ENCODE measurements at places on chromosomes 7 and 10. TPM values are rescaled to one million over a fixed set of nuclear protein-coding genes. Genes with fewer than 3 reads are reported as not detected.

UPK3B gene
- not detected for total RNA-seq

PTPN20 gene
- total RNA-seq = 3.7 TPM

C10orf90 gene
- total RNA-seq = under 0.01 TPM

BLNK gene
- 1.6 TPM for total RNA-seq

AASS gene
- 32.4 TPM for total RNA-seq

SRPK2 gene
- 73.6 TPM for total RNA-seq

GNGT1 gene
- not detected for total RNA-seq

LRRN3 gene
- total RNA-seq = 5.2 TPM

RTKN2 gene
- 2.1 TPM for total RNA-seq

MRLN gene
- 156 TPM for total RNA-seq

FAM25C gene
- total RNA-seq = not detected

ACTL6B gene
- total RNA-seq = not detected

CYP26C1 gene
- not detected for total RNA-seq

ANKRD7 gene
- 3.1 TPM for total RNA-seq

SLC26A4 gene
- 0.52 TPM for total RNA-seq

CRCP gene
- total RNA-seq = 26.6 TPM

LRRD1 gene
- 0.52 TPM for total RNA-seq

IKZF1 gene
- 2.1 TPM for total RNA-seq

UTF1 gene
- total RNA-seq = not detected

SPDYE5 gene
- not detected for total RNA-seq

ANKRD61 gene
- not detected for total RNA-seq

TMEM225B gene
- total RNA-seq = 0.52 TPM

FAM170B gene
- not detected for total RNA-seq
